Subcutaneous preadipocyte (primary cell): ENCODE measurements at places on chromosomes 2 and 18. TPM values are rescaled to one million over a fixed set of nuclear protein-coding genes. Genes with fewer than 3 reads are reported as not detected.

Gene XDH
- total RNA-seq = 0.78 and 1.1 TPM in 2 replicates

Gene WNT10A
- not detected in 2 replicates for total RNA-seq

Gene RAB6C
- not detected in 2 replicates for total RNA-seq

Gene ANKRD62
- total RNA-seq = not detected in 2 replicates

Gene PFN4
- 0.78 TPM in 1 of 2 replicates, not detected in the other for total RNA-seq

Gene GAREM1
- total RNA-seq = 7.2 and 8.1 TPM in 2 replicates

Gene SCYGR8
- total RNA-seq = not detected in 2 replicates

Gene ACMSD
- not detected in 2 replicates for total RNA-seq

Gene LRRC30
- total RNA-seq = not detected in 2 replicates

Gene FBXO15
- 0.37 and 0.78 TPM in 2 replicates for total RNA-seq

Gene GREB1L
- total RNA-seq = 1.1 and 1.8 TPM in 2 replicates

Gene ASXL3
- 0.59 and 0.73 TPM in 2 replicates for total RNA-seq

Gene CFAP221
- under 0.01 TPM in 1 of 2 replicates, not detected in the other for total RNA-seq

Gene CBLN2
- not detected in 2 replicates for total RNA-seq

Gene AGXT
- not detected in 2 replicates for total RNA-seq

Gene GPR45
- not detected in 2 replicates for total RNA-seq

Gene VWA3B
- total RNA-seq = not detected in 2 replicates

Gene KCNG2
- not detected in 2 replicates for total RNA-seq

Gene UGT1A5
- not detected in 2 replicates for total RNA-seq

Gene MYL1
- not detected in 2 replicates for total RNA-seq

Gene KCNIP3
- 2.9 and 3.1 TPM in 2 replicates for total RNA-seq

Gene DLX2
- total RNA-seq = 0.20 TPM in 1 of 2 replicates, not detected in the other

Gene POU3F3
- total RNA-seq = 0.37 and 18.2 TPM in 2 replicates

Gene C2orf80
- not detected in 2 replicates for total RNA-seq

Gene GALNT1
- total RNA-seq = 51.4 and 75.3 TPM in 2 replicates

Gene MYCN
- not detected in 2 replicates for total RNA-seq

Gene PLEK
- total RNA-seq = not detected in 2 replicates

Gene CDK15
- total RNA-seq = 2.2 and 4.7 TPM in 2 replicates

Gene CAPN14
- under 0.01 and 0.20 TPM in 2 replicates for total RNA-seq

Gene POTEC
- not detected in 2 replicates for total RNA-seq

Gene DSG2
- total RNA-seq = 0.39 and 3.7 TPM in 2 replicates

Gene PROM2
- total RNA-seq = 0.20 and 0.37 TPM in 2 replicates

Gene RNF181
- total RNA-seq = 105 and 194 TPM in 2 replicates

Gene TGFBRAP1
- 14.0 and 20.1 TPM in 2 replicates for total RNA-seq

Gene ABHD1
- total RNA-seq = under 0.01 TPM in 1 of 2 replicates, not detected in the other

Gene PSD4
- total RNA-seq = 1.2 and 1.5 TPM in 2 replicates

Gene RALB
- total RNA-seq = 47.5 and 53.6 TPM in 2 replicates
